Fibroblast of pulmonary artery (primary cell): ENCODE measurements at places on chromosomes 2 and 18.

DNA sequence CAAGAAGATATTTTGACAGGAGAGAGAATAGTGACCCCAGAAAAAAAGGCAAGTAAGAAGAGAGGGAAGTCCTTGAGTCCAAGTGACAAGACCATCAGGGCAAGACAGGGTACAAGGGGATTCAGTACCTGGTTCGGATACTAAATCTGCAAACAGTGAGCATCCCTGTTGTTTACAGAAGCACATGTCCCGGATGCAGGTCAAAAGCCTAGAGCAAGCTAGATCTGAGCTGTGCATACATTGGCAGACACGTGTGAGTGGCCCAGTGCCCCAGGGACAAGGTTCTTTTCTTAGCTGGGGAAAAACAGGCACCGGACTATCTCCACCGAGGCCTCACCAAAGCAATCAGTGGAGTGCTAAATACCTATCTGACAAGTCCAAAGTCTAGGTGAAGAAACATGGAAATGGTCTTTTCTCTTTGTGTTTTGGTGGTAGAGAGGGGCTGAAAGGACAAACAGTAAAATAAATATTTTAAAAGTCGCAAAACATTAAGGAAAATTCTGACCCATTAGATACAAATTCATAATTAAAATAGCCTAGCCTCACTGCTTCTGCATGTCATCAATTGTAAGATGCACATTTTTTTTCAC lies 165.2 kb downstream of the SUCLG1 start:
- no peak for DNase-seq

GRCh38 chr2:212135739-212136138 lies 402.9 kb downstream of the ERBB4 start:
- DNase-seq, result no peak

DNA sequence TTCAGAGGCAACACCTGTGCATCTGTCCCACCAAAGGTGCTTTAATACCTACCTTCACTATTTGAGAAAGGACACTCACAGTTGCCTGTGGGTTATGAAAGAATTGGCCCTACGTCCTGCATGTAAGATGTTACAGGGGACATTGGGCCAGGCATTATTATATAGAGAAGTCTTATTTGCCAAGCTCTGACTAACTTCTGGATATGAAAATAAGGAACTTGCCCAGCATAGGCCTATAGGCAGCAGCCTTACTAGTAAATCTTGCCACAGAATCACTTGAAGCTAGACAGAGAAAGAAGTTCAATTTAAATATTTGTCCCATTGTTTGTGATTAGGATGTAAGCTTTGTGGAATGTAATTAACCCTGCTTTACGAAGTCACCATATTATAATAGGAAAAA lies 41.7 kb downstream of the NLRC4 start:
- no peak for DNase-seq

DNA sequence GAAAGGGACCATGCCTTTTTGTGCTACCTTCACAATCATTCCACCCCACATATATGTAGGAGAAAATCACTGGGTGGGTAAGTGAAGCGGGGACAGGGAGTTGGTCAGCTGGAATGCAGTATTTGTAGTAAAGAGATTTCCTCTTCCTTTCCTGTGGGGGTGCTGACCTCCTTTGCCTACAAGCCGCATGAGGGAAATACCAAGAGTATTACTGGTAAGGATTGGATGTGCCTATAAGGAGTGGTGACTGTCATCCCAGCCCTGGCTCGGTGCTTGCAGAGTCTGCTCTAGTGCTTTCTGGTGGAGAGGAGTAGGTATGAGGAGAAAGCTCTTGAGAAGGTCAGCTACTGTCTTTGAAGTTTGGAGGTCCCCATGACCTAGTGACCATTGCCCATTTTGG lies 324.6 kb downstream of the HRH4 start:
- no peak for DNase-seq

DNA sequence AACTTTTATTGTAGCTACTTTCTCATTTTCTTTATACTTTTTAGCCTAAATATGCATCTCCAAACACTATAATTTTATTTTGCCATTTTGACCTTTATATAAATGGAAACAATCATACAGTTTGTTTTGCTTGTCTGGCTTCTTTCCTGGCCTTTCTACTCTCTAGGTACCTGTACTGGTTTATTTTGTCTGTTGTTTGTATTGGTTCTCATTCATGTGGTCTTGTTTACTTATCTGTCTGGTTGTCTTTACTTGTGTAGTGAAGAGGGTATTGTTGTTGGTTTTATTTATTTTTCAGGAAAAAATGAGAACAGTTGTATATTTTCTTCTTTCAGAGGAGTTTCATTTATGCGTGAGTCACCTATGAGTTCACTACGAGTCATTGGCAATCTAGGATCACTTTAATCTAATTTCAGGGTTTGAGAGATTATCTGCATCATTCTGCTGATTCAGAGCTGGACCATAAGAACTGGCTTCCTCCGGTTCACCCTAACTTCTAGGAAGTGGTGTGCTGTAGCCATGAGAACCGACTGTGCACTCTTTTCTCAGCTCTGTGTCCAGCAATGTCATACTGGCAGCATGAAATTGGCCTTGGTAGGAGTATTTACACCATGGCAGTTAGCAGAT lies 33.1 kb upstream of the HDAC4 start:
- DNase-seq, result peak; percentile 7

- DNase-seq, result no peak
Measured at GRCh38 chr2:219566640-219567039, 4.7 kb downstream of the OBSL1 start.

- no peak for DNase-seq
Measured at GRCh38 chr2:8437228-8437948, 244.5 kb upstream of the ID2 start.

- DNase-seq, result no peak
Measured at GRCh38 chr2:101410114-101410513, 22.8 kb upstream of the CREG2 start.

DNA sequence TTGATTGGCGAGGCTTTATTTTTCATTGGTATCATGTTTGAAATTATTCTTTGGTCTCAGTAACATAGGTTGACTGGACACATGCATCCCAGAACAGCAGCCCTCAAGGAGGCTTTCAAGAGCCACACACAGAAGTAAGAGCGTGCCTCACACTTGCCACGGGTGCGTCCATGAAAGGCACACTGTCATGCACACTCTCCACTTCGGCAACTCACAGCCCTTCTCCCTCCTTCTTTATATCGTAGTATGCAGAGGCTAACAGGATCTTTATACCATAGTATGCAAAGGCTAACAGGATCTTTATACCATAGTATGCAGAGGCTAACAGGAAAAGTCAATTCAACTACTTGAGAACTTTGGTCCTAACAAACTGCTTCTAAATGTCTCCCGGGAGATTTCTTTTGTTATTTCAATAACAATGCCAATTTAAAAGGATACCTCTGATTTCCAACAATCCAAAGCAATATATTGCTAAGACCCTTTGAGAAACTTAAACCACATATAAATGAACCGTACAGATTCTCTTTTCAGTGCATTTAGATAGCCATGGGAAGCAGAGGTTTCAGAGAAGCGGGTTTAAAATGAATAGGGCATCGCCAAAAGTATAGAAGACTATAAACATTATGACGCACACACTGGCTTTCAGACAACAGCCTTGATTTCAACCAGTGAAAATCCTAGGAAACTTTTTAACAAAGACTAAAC lies 26.5 kb upstream of the ZNF516 start:
- no peak for DNase-seq

DNA sequence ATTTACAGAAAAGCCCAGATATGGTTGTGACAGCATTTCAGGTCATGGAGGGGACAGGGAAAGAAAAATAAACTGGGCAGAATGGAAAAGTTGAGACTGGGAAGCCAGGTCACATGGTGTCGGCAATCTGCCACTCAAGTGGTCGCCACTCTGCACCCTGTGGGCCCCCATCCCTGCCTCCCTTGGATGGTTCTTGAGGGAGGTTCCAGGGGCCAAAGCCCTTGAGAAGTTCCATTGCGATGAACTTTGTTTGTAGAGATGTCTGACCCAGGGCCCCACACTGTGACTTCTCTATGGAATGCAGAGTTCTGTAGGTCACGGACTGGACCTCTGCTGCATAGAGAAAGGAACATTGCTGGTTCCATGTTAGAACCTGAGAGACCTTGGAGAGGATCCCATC lies 105.7 kb upstream of the SLC14A2 start:
- DNase-seq, result no peak

GRCh38 chr2:34545486-34546136 lies 946.5 kb upstream of the FAM98A start:
- no peak for DNase-seq
